Peyer's patch (tissue), 4 donors: ENCODE measurements at places on chromosomes 1 and 21. TPM values are rescaled to one million over a fixed set of nuclear protein-coding genes. Genes with fewer than 3 reads are reported as not detected.

Gene TLR5
- total RNA-seq = 6.6 TPM

Gene CDC20
- 14.9 TPM for total RNA-seq

Gene SPRR2F
- total RNA-seq = not detected

Gene ATP1A4
- 0.57 TPM for total RNA-seq

Gene MATN1
- not detected for total RNA-seq

Gene FMN2
- 0.83 TPM for total RNA-seq

Gene CPTP
- total RNA-seq = 10.7 TPM

Gene LRRC39
- total RNA-seq = 2.4 TPM

Gene CTBS
- 18.4 TPM for total RNA-seq

Gene AMY1A
- total RNA-seq = not detected

Gene PLA2G2C
- total RNA-seq = not detected

Gene SAMD13
- 1.1 TPM for total RNA-seq

Gene ITLN2
- total RNA-seq = 37.0 TPM

Gene MFN2
- total RNA-seq = 96.5 TPM

Gene C1orf21
- total RNA-seq = 115 TPM

Gene IL24
- total RNA-seq = not detected

Gene SPRR4
- total RNA-seq = not detected

Gene FUCA1
- 47.9 TPM for total RNA-seq

Gene TBX19
- 0.76 TPM for total RNA-seq

Gene RBP7
- 2.3 TPM for total RNA-seq

Gene OR2T1
- total RNA-seq = not detected

Gene CD48
- 12.3 TPM for total RNA-seq

Gene CELA3B
- not detected for total RNA-seq

Gene SZT2
- total RNA-seq = 76.9 TPM

Gene GATAD2B
- 22.3 TPM for total RNA-seq
